Fibroblast of skin of right quadriceps (primary cell): ENCODE measurements at places on chromosomes 3 and 15.
A peak's percentile ranks its signal among the peaks of the same experiment; 100 is the strongest.

GRCh38 chr3:74539876-74540275, 74.6 kb downstream of the CNTN3 start:
- DNase-seq: no peak

DNA sequence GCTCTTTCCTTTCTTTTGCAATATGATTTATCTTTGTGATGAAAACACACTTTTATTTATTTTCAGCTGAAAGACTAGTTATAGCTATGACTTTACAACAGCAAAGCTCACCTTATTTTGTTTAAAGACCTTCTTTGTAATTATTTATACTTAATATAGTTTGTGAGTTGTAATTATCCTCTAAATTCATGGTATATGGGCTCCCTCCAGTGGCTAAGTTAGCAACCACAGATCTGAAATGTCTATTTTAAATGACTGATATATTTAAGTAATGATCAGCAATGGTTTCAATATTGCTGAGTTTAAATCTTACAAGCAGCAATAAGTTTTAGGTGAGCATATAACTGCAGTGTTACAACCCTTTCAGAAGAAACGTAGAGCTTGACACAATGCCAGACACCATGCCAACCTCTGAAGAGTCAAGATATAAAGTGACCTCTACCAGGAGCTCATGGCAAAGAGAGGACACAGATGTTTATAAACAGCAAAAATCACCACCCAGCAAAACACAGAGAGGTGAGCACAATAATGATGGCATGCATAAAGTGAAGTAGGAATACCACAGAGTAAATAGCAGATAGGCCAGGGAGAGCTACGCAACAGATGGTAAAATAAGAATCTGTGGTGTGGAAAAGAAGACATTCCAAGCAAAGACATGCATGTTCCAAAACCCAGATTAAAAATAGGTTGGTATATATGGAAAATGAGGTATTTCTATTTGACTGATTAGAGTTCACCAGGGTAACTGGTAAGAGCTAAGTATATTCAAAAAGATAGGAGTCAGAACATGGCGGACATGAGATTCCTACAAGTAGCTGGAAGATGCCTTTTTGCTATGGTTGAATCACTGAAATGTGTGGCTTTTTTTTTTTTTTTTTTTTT, 143.7 kb upstream of the ZNF385D start:
- DNase-seq: peak; percentile 29

GRCh38 chr3:142586803-142587406, 8.4 kb upstream of the ATR start:
- DNase-seq: peak; percentile 74

- DNase-seq: peak; percentile 28
Measured at GRCh38 chr3:160451602-160452001, 2.0 kb upstream of the TRIM59 start.

GRCh38 chr3:67090474-67090873, 92.4 kb downstream of the KBTBD8 start:
- DNase-seq: peak; percentile 83

GRCh38 chr3:46186471-46187340, 21.4 kb downstream of the CCR1 start:
- DNase-seq: no peak
